ENCODE measurements at places on chromosomes 4 and X.

GRCh38 chr4:112119353-112119783 lies 25.9 kb upstream of the FAM241A start:
- no peak for DNase-seq

DNA sequence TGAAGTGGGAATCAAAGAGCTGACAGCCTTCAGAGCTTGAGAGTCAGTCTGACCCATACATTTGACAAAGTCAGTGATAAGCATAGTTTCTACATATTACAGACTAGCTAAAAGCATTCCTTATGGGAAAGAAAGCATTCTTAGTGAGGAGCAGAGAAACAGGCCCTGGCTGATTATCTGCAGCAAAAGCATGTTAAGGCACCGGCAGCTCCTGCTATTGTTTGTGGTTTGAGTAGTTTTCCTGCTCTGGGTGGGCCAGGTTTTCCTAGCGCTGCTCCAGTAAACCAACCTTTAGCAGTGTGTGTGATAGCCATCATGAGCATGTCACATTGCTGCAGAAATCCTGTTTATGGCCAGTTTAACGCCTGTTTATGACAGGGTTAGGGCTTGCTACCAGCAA lies 51.6 kb upstream of the WDR1 start:
- no peak for DNase-seq

- no peak for DNase-seq
These were observed 151.3 kb downstream of the COMMD8 start for GRCh38 chr4:47312170-47312569.

DNA sequence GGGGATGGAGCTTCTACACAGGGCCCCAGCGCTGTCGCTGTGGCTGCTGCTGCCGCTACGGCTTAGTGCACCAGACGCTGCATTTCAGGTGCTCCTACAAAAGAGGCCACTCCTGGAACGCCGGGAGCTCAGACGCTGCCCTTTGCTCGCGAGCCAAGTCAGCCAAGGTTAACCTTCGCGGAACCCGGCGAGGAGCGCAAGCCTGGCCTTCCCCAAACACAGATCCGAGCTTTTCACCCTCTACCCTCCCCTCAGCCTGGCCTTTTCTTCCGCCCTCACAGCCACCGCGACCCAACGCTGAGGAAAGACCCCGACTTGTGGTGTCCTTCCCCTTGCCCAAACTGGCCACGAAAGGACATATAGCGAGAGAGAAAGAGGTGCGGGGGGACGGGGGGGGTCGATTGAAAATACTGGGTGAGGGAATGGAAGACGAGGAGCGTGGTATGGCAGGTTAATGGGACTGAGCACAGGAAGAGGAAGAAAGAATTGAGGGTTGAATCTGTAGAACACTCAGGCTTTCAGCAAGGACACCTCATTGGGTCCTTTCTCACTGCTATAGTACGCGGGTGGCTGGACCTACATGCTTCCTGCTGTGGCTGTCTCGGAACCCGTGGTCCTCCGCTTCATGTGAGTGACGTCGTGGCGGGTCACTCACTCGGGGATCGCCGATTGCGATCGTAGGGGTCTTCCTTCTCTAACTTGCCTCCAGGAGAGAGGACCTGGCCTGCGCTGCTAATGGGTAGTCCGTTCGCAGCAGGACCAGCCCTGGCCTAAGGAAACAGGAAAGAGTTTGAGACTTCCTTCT lies at the start of the genes AIMP1 and TBCK:
Gene AIMP1 (plus strand): TSS at position 583 of the 805 bp plus-strand sequence. CDS start 8,460 bp downstream, outside the sequence.
Gene TBCK (minus strand): TSS at position 242 of the 805 bp plus-strand sequence. CDS start 7,249 bp downstream, outside the sequence.
- peak; percentile 74 for DNase-seq

DNA sequence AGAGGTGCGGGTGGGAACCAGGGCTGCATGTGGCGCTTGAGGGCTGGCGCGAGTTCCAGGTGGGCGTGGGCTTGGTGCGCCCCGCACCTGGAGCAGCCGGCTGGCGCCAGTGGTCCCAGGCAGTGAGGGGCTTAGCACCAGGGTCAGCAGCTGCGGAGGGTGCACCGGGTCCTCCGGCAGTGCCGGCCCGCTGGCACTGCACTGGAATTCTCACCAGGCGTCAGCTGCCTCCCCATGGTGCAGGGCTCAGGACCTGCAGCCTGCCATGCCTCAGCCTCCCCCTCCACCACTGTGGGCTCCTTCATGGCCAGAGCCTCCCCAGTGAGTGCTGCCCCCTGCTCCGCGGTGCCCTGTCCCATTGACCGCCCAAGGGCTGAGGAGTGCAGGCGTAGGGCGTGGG lies 174.0 kb downstream of the ADAM29 start:
- DNase-seq = no peak

GRCh38 chr4:79827283-79827682 lies 245.7 kb downstream of the ANTXR2 start:
- no peak for DNase-seq

DNA sequence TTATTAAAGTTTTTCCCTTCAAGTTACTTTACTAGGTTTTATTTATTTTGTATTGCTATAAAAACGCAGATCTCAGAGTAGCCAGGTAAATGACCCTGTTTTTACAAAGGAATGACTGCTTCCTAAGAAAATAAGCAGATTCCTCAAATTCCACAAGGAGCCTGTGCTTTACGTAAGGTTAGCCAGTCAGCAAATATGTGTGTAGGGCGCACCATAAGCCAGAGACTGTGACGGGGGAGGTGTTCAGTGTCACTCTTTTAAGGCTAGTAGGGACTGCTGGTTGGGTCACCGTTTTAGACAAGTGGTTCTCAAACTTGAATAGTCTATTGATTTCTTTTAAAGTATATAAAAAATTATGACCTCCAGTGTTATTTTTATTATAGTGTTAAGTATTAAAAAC lies 119.9 kb downstream of the ANK2 start:
- no peak for DNase-seq

DNA sequence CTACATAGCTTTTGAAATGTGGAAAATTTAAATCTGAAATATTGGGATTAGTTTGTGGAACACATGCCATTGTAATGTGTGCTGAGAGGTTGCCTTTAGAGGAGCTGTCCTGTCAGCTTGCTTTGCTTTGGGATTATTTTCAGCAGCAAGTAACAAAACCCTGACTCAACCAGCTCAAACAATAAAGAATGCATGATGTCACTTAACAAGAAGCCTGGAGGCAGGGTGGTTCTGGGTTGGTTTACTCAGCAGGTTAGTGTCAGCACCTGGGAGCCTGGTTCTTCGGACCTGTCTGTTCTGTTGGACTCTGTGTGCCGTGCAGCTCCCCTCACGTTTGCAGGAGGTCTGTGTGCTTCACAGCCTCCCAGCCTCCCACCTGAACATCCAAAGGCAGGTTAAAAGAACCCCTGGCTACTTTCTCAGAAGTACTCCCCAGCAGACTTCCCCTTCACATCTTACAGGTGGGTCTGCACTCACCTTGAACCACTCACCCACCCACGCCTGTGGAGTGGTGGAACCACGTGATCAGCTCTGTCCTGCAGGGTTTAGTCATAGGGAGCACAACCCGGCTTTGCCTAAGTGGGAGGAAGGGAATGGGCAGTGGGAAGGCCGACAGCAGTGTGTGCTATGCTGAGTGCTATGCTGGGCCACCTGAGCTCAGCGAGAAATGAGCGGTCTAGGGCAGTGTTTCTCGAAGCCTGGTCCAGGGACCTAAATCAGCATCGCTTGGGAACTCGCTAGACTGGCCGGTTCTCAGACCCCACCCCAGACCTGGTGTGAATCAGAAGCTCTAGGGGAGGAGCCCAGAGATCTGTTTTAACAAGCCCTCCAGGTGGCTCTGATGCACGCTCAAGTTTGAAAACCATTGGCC lies 20.4 kb downstream of the TMEM131L start:
- no peak for DNase-seq

DNA sequence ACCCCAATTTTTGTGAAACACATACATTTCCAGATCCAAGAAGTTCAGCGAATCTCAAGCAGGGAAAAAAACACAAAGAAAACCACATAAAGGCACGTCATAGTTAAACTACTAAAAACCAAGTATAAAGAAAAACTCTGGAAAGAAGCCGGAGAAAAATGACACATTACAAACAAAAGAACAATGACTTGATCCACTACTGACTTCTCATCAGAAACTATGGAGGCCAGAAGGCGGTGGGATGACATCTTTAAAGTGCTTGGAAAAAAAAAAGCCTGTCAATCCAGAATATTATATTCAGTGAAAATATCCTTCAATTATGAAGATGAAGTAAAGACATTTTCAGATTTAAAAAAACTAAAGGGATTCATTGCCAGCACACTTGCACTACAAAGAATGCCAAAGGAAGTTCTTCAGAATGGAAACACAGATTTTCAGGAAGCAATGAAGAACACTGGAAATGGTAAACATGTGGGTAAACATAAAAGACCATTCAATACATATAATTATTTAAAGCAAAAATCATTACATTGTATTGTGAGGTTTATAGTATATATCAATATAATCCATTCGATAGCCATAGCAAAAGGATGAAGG lies 32.6 kb upstream of the PPP2R2C start:
- DNase-seq = no peak

GRCh38 chrX:40065296-40066046 lies 32.3 kb downstream of the BCOR start:
- no peak for DNase-seq

DNA sequence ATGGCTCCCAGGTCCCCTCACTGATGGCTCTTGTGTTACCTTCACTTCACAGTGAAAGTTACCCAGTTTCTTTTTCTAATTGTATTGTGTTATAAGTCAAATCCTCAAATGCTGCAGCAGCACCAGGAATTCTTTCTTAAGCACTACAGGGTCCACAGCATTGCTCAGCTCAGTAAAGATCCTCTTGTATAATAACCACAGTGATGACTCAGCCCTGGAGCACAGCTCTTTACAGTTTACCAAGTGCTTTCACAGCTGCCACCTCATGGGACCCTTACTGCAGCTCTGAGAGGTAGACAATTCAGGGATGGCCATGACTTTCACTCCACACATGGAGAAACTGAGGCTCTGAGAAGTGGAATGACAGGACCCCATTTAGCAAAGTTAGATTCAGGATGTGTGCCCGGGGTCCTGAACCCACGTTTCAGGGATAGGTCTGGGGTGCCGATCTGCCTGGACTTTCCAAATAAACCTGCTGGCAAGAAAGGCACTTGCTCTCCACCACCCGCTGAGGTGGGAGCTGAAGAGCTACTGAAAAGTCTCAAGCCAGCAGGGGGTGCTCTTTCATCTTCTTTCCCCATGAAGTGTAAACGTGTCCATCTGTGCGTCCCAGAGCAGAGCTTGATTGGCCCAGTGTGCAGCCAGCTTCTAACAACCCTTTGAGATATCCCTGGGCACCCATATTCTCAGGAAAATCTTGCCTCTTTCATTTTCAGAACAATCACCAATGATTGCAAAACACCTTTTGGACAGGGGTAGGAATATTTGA lies 35.7 kb upstream of the GABRQ start:
- no peak for DNase-seq

- DNase-seq = no peak
These were observed 322.5 kb downstream of the HS3ST1 start for GRCh38 chr4:11106190-11106589.

- no peak for DNase-seq
These were observed 816 bp downstream of the EREG start for GRCh38 chr4:74365761-74366160.

- DNase-seq = no peak
These were observed 8.5 kb downstream of the LRPAP1 start for GRCh38 chr4:3523628-3524221.

DNA sequence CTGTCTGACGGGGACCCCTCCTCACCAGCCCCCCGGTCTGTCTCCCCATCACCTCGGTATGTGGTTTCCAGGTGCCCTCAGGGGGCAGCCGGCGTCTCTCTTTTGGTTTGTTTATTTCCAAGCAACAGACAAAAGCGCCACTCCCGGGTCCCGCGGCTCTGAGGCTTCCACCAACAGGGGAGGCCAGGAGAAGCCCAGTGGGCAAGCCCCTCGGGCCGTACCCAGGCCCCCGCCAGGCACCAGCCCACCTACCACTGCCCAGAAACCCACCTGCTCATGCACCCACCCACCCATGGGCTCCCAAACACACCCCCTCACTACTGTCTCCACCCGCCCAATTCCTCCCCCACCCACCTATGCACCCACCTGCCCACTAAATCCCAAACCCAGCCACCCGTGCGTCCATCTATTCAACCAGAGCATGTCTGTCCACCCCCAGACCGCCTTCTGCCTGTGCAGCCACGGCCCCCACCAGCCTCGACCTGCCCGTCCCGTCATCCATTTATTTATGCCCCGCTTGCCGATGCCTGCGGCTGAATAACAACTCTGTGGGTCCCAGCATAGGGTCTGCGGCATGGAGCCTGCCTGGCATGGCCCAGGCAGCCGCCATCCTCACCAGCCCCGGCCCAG lies 129.8 kb downstream of the FAM53A start:
- DNase-seq = no peak

- DNase-seq = no peak
These were observed 6.9 kb downstream of the CTBP1 start for GRCh38 chr4:1241936-1242505.

DNA sequence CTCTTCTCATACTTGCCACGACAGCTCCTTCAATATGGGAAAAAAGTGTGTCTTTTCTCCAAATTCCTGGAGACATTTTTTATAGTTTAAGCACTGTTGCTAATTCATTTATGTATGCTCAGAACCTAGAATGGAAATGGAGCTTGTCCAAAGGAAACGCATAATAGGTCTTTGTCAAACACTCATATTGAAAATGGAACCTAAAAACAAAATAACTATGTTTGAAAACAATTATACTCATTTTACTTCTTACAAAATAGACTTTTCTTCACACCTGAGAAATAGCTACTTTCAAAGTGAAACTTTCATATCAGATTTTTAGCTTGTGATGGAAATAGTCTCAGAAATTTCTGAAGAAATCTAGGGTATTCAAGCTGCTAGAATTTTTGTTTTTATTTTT lies 529.7 kb upstream of the BOD1L1 start:
- DNase-seq = no peak

GRCh38 chr4:39621582-39621981 lies 17.1 kb downstream of the SMIM14 start:
- no peak for DNase-seq

- no peak for DNase-seq
These were observed 68.6 kb downstream of the BMP15 start for GRCh38 chrX:50978920-50979682.

GRCh38 chr4:100100985-100101384 lies 89.3 kb downstream of the DDIT4L start:
- no peak for DNase-seq

GRCh38 chrX:129678614-129679195 lies 23.9 kb upstream of the APLN start:
- no peak for DNase-seq

DNA sequence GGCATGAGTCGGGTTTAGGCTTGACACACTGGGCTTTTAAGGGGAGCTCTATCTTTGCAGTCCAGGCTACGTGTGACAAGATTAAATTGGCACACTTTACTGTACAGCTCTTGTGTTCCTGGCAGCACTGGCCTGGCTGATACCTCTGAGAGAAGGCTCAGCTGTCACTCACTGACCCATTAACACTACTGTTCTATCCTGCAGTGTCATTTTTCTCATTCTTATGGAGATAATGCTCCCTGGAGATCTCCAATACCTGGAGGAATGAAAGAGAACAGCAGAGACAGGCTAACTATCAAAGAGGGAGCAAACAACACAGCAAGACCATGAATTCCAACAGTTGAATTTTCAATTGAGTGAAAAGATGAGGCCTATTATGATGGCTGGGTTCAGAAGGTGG lies 1.7 kb upstream of the PDHA2 start:
- DNase-seq = no peak

DNA sequence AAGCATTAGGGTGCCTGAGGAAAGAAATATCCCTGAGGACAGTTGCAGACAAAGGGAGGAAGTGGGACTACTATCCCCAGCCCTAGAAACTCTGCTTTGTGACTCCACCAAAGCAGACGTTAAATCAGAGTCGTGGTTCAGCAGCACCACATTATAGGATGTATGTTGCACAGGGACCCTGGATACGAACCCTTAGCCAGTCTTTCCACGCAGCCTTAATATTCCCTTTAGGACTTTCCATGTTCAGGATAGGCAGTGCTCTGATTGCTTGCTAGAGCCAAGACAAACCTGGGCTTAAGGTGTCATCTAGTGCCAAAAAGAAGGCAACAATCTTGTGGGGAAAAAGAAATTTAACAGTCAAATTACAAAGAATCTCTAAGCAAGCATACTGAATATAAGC lies 62.6 kb downstream of the MAD2L1 start:
- no peak for DNase-seq

Measured in stimulated activated CD8-positive, alpha-beta memory T cell treated with anti-CD3 and anti-CD28 coated beads, Interleukin-4, amount 100 ng/mL, for 4 hours (primary cell).